ENCODE measurements at places on chromosomes 1 and 21.
A peak's percentile ranks its signal among the peaks of the same experiment; 100 is the strongest.

DNA sequence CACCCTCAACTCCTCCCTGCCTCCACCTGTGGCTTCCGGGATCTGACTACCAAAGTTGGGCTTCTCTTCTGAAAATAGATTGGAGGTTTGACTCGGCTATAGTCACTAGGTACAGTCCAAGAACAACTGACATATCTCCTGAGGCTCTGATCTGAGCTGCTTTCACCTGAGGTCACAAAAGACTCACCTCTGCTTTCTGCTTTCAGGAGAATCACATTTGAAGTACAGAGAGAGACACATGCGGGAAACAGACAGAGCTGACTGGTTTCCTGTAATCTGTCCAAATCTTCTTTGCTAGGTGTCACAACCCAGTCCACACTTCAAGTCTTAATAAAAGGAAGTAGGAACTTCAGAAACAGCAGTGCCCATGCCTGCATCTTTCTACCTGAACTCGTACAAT is 245.4 kb upstream of the CHRM3 start:
- no peak for DNase-seq

- no peak for DNase-seq
Observed at GRCh38 chr1:109933856-109934711, 23.4 kb downstream of the CSF1 start.

DNA sequence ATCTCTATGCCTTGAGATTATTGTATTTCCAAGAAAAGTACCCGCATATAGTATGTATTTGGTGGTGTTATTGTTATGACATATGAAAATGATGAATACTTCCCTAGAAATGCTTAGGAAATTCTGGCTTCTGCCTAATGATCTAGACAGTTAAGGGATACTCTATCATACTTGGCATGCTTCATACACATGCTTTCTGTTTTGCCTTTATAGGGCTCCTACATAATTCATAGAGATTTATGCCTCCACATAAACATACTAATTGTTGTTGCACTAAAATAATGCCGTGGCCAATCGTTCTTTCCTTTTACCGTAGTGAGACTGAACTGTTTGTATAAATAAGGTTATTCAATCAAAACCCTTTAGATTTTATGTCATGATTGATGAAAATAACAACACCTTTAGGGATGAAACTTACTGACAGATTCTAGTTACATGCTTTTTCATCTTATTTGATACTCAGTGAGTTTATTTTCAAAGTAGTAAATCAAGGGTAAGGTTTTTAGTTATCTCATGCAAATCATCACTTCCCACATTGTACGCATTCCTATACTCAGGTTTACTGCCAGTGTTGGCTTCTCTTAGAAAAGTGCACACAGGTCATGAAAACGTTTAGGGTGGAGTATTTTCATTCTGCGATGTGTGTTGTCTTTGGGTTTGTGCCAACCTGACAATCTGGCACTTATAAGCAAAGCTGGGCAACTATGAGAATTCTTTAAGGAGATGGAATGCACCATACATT is 40.5 kb upstream of the SCYL3 start:
- DNase-seq = no peak

DNA sequence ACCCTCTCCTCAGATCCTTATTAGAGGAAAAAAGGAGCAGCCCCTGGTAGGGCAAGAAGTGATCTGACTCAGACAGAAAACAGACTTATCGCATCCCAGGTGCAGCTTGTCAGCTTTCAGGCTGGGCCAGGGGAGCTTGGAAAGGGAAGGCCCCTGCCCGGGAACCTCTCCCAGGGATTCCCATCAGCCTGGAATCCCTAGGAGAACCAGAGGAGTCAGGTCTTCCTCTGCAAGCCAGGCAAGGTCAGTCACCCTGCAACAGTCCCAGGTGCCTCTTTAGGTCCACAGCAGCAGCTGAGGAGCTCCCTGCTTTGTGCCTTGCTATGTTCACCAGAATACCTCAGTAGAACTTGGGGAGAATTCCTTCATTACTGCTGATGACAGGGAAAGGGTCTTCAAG is 2.9 kb upstream of the PRAMEF12 start:
- no peak for DNase-seq

DNA sequence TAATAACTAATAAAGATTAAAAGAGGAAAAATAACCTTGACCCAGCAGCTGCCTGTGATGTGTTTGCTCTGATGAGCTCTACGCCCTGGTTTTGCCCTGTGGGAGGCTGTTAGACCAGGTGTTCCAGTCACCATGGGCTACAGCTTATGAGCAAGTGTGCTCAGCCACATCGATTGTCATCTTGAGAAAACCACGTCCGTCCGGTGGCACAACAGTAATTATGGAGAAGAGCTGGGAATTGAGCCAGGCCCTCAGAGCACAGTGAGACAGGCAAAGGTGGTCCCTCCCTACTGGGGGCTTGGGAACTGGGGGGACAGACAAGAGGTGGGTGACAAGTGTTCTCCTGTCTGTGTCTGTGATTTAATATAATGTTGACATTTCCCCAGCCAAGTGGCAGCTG is 420.5 kb downstream of the MATN1 start:
- DNase-seq = no peak

GRCh38 chr1:39890880-39891279 is 7.6 kb upstream of the TRIT1 start:
- DNase-seq = no peak

GRCh38 chr1:148379170-148379500 is 104.0 kb downstream of the PPIAL4G start:
- DNase-seq = no peak

GRCh38 chr1:104406728-104407127 is 657.0 kb downstream of the AMY1C start:
- DNase-seq = no peak

DNA sequence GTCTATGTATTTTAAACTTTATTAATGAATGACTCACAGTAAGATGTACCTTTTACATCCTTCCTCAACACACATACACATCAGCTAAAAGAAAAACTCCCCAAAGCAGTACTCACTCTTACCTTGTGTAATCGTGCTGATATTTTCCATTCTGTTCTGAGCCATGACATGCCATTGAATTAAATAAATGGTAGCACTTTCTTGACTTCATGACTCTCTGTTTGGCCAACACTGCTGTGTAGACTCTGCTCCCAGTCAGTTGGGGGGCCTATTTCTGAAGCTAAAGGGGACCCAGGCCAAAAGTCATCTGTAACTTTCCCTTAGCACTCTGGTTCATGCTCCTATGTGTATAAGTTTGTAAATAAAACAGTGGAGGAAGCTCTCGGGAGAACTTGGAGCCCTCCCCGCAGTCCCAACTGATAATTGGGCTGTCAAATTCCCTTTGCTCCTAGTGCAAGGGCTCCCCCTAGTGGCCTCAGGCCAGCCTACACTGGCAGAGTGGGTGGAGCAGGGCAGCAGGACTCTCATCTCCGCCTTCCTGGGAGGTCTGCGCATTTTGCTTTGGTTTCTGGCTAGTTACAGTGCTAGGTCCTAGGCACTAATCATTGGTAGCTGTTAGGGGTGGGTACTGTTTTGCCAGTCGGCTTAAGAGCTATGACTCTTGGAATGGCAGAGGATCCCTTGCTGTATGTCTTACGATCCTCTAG is 1.7 kb upstream of the FYB2 start:
- DNase-seq = peak; percentile 79

- no peak for DNase-seq
Observed at GRCh38 chr1:69766431-69767180, 198.9 kb downstream of the LRRC7 start.

GRCh38 chr1:25737130-25737529 is 62.9 kb upstream of the SELENON start:
- peak; percentile 19 for DNase-seq

DNA sequence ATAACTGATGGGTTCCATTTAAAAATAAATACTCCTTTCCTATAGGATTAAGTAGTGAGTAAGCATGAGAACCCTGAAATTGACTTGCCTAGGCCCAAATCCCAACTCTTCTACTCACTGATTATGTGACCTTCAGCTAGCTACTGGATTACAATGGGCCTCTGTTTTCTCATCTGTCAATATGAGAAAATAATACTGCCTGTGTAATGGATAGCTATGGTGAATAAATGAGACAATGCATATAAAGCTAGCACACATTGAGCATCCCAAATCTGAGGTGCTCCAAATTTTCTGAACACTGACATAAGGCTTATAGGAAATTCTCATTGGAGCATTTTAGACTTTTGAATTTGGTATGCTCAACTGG is 5.3 kb upstream of the LRRC8C start:
- no peak for DNase-seq

DNA sequence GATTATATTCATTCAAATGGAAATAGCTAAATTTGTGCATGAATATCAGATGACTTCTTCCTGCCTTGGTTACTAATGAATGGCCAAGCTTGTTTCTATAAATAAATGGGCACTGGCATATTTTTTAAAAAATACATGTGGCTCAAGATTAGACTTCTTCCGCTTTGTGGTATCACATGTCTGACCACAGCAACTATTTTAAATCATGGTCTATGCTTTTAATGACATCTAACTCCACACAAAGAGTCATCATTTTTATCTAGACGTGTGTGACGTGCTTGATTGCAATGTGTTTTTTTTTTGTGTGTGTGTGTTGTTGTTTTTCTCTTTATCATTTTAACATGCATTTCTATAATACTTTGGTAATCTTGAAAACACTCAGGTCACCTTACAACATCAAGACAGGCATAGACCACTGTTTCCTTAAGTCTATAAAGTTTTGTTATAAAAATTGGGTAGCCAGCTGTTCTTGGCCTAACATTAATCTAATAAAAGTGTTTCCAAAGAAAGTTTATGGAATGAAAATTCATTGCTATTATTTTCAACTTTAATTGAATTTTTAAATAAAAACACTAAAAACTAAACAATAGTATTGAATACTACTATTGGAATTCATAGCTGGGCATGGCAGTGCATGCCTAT is 29.5 kb downstream of the RGS1 start:
- DNase-seq = no peak

DNA sequence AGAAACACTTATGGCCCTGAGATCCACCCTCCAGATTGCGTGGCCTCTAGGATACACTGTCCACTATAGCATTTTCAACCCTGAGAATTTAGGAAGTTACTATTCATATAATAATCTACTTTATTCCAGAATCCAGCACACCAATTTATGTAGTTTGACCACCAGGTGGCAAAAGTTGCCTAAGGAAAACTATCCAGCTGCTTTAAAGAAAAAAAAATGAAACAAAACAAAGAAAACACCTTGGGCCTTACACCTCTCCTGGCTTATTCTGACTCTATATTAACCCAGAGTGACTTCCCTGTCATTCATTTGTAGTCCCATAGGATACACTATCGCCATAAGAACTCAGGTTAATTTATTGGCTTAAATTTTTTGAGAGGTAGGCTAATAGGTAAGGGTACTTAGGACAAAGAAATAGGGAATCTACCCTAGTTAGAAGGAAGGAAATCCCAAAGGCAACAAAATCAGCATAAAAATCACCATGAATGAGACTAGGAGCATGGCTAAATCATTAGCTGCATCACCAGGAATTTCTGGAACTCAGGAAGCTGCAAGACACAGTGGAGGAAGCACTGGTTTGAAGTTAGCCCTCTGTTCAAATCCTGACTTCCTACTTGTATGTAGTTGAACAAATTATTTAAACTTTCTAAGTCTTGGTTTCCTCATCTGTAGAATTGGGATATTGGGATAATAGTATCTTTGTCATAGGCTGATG is 107.5 kb downstream of the SPAG17 start:
- DNase-seq = no peak

DNA sequence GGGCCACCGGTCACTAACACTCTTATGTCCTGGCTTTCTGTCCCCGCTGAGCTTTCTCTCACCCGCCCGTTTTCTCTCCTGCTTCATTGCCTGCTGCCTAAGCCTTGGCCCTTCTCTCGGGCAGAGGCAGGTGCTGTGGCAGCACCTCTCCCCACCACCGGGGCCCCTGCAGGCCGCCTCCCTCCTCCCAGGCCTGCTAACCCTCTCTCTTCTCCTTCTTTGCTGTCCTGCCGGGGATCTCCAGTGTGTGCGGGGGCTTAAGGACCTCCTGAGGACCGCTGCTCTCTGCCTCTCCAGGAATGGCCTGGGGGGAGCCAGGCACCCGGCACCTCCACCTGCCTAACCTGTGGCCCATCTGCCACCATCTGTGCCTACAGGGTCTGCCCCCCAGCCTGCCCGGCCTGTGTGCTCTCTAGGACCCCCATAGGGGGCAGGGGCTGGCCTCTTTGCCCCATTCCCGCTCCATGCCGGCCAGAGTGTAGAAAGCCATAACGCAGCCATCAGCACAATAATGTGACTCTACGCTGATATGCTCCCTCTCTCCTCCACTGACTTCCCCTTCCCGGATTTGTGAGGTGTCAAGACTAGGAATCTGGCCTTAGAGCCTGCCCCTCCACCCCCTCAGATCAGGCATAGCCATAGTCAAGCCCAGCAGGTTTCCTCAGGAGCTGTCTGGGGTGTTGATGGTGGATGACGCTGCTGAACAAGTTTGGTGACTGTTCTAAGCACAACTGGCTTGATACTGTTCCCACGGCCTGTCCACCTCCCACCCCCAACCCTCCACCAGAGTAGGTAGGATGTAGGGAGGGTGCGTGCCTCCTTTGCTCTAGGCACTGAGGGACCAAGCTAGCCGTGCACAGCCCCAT is 6.1 kb upstream of the SFN start:
- no peak for DNase-seq

- no peak for DNase-seq
Observed at GRCh38 chr21:22200378-22201092, 1202.3 kb downstream of the NCAM2 start.

GRCh38 chr1:220281159-220281574 is 8.9 kb upstream of the RAB3GAP2 start:
- DNase-seq = no peak

GRCh38 chr1:74548961-74549750 is 36.7 kb upstream of the LRRC53 start:
- no peak for DNase-seq

GRCh38 chr1:193707271-193708021 is 521.0 kb upstream of the B3GALT2 start:
- no peak for DNase-seq

DNA sequence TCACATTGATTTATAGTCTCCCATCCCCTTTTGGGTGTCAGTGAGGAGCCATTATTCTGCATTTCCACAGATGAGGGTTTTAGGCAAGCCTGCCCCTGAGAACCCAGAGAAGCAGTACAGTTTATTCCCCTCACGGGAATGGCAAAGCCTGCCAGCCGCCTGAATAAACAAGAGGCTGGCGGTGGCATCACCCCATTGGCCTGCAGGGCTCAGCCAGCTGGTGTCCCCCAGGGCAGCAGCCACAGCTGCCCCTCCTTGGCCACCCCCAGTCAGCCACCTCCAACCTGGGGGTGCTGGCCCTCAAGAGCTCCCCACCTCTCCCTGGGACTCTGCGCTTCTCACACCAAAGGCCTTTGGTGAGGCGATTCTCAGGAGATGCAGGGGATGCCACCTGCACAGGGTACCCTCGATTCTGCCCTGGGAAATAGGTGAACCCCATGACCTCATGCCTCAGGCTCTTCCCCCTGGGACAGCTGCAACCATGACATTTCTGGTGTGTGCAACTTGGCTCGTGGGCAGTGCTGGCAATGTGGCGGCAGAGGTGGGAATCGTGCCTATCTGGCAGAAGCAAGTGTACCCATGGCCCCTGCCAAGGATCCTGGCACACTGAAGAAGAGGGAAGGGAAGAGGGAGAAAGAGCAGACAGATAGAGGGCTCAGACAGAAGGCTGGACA is 14.0 kb downstream of the OLFML2B start:
- DNase-seq = peak; percentile 26
